ENCODE measurements at places on chromosomes 3 and 15.

DNA sequence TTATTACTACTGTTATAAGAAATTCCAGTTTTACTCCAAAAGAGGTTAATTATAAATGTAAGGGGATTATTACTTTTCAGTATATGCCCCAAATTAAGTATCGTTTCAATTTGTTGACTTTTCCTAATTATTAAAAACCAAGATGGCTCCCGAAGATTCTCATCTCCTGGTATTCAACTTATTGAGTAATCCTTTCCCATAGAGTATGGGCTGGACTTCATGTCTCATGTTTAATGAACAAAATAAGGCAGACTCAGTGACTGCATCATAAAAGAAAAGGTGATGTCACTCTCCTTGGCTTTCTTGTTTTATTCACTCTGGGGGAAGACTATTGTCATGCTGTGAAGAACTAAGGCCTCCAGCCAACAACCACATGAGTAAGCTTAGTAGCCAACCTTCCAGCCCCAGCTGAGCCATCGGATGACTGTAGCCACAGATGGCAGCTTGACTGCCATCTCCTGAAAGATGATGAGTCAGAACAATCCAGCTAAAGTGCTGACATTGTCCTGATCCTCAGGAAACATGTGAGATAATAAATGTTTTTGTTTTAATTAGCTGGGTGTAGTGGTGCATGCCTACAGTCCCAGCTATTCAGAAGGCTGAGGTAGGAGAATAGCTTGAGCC lies 17.3 kb downstream of the IGF2BP2 start:
- H3K36me3 ChIP-seq, result no peaks in the 10 kb centered on the region
- H3K4me1 ChIP-seq, result no peaks in the 10 kb centered on the region
- DNase-seq, result no peak
- H3K27me3 ChIP-seq, result peaks cover 25% of the 10 kb centered on the region

DNA sequence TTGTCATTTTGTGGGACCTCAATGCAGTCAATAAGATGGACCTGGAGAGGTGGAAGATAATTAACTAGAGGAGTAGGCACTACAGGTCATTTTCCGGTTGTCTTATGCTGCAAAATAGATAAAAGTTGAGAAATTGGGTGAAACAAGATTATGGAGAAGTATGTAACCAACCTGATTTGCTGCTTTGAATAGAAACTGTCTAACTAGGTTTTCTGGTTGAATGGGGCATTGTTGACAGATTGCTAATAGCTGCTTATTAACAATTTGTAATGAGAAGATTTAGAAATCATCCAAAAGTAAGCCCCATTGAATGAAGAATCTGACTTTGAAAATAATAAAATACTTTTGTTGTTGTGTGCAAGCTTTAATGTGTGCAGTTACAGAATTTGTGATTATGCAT lies 26.2 kb downstream of the PIAS1 start:
- no peaks in the 10 kb centered on the region for H3K27me3 ChIP-seq
- H3K4me1 ChIP-seq, result peaks cover 62% of the 10 kb centered on the region
- no peak for DNase-seq
- H3K27ac ChIP-seq, result no peak overlapping the region

DNA sequence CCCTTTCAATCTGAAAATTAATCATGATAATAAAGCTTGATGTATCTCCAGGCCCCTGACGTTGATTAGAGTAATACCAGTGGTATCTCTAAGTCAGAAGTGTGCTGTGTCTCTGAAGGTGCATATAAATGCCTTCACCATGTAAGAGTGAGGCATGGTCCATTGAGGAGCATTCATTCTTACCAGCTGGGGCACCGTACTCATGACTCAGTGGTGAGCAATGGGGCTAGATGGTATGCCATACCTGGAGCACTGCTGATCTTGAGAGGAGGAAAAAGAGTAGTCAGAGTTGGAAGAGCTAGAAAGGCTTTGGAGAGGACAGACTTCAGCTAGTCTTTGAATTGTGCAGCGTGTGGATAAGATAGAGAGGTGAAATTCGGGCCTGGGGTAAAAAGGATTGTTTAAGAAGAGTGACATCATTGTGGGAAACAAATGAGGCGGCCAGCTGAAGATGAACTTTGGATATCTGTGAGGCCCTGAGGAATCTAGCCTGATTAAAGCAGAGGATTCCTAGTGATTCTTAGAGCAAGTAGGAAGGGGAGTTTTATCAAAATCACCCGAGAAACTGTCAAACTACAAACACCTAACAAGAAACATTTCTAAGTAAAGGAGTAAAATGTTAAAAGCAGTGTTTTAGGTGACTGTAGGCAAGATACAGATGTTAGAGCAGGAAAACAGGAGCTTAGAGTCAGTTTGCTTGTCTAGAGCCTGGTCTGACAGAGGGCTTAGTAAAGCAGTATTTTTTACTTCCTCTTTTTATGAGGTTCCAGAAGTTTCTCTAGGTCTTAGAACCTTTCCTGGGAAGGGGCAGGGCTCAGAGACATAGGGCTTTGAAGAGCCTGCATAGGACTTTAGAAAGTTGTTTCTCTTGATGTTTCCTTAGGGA lies 13.6 kb downstream of the TMOD3 start:
- no peak overlapping the region for H3K4me3 ChIP-seq
- no peaks in the 10 kb centered on the region for H3K36me3 ChIP-seq
- H3K27me3 ChIP-seq, result no peaks in the 10 kb centered on the region
- no peak for DNase-seq

DNA sequence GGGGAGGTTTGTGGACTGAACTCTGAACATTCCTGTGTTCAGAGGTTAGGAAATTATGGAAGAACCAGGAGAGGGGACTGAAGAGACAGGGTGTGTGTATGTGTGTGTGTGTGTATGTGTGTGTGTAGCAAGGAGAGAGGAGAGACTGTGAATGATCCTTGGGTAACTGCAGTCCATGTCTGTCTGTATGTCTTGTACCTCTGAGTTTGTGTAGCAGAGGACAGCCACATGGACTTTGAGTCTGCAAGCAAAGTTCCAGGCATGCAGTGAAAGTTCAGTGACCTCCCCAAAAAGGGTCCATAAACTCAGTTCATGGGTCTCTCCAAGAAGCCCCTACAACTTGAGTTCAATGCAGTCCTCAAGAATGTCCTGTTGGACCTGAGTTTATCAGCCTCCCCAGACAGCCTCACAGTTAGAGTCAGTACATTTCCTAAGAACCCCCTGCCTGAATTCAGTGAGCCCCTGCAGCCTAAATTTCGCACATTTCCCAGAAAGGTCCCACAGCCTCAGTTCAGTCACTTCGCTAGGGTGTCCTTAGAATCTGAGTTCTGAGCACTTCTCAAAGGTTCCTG lies 28.3 kb upstream of the HERC1 start:
- H3K4me3 ChIP-seq, result no peak overlapping the region
- no peaks in the 10 kb centered on the region for H3K36me3 ChIP-seq
- H3K27me3 ChIP-seq, result no peaks in the 10 kb centered on the region
- peak overlapping the region; percentile 93 for H3K27ac ChIP-seq
- peaks cover 28% of the 10 kb centered on the region for H3K4me1 ChIP-seq
- no peak for DNase-seq

- H3K27ac ChIP-seq, result no peak overlapping the region
- no peaks in the 10 kb centered on the region for H3K4me1 ChIP-seq
- no peak overlapping the region for H3K4me3 ChIP-seq
Observed at GRCh38 chr3:128442070-128442469, 24.6 kb downstream of the DNAJB8 start.

Measured in T-helper 17 cell (primary cell).